Fibroblast of mammary gland (primary cell): ENCODE measurements at places on chromosomes 6 and 20.
A peak's percentile ranks its signal among the peaks of the same experiment; 100 is the strongest.

DNA sequence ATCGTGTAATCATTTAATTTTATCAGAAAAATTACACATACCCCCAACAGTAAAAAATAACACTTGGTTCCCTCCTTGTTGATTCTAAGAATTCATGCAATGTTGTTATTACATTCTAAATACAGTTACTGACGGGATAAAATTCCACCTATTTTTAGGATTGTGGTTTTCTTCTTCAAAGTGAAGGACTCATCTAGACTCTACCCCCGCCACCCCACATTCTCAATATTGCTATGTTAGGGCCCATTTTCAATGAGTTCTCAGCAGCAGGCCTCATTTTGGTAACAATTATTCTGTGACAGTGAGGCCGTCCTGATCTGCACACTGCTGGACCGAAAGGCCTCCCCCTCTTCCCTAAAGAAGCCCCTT, 43.5 kb downstream of the PREX1 start:
- DNase-seq = no peak

- DNase-seq = no peak
Observed at GRCh38 chr20:17129089-17129488, 97.8 kb upstream of the PCSK2 start.

GRCh38 chr6:130675072-130675471, 152.1 kb upstream of the SMLR1 start:
- DNase-seq = peak; percentile 74

GRCh38 chr6:50962213-50962759, 143.6 kb downstream of the TFAP2B start:
- DNase-seq = no peak

- DNase-seq = peak; percentile 67
Observed at GRCh38 chr6:56757588-56757984, 114.9 kb upstream of the DST start.

GRCh38 chr6:110528101-110528929, 51.9 kb upstream of the SLC22A16 start:
- DNase-seq = peak; percentile 89

GRCh38 chr6:12606616-12607015, 110.0 kb upstream of the PHACTR1 start:
- DNase-seq = no peak

- no peak for DNase-seq
Observed at GRCh38 chr6:35554811-35555210, 42.1 kb upstream of the TULP1 start.

- no peak for DNase-seq
Observed at GRCh38 chr6:13068586-13069210, 259.6 kb downstream of the TBC1D7 start.

GRCh38 chr20:20691477-20692235, 20.8 kb downstream of the RALGAPA2 start:
- DNase-seq = no peak

DNA sequence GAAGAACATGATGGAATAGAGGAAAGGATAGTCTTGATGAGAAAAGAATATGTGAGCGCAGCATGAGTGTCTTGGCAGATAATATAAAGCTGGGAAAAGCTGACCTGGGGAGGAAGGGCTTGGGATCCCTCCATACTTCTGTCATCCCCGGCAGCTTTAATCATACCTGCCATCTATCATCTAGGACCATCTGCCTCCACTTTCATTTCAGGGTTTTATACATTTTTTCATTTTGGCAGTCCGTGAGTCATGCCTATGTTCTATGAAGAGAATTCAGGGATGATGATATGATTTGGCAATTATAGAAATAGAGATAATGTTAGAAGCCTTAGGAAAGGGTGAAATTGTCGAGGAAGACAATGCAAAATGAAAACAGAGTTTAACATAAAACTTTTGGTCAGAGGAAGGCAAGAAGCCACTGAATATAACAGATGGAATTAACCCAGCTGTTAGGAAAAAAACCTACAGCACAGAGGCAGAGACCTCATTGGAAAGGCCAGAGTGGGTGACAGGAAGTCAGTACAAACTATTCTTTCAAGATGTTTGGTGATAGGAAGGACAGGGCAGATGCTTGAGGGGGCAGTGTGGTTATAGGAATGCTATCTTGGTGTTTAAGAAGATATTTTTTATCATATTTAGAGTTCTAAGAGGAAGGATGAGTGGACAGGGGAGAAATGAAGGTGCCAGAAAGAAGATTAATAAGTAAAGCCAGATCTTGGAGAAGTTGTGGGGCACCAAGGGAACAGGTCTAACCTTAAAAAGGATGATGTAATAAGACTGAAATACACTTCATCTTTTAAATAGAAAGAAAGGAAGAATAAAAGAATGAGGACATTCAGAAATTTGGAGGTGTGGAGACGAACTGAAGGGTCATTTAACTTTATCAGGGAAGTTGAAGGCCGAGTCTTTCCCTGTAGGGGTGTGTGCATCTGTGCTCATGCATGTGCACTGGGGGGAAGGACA, 37.8 kb downstream of the MARCKS start:
- peak; percentile 46 for DNase-seq

DNA sequence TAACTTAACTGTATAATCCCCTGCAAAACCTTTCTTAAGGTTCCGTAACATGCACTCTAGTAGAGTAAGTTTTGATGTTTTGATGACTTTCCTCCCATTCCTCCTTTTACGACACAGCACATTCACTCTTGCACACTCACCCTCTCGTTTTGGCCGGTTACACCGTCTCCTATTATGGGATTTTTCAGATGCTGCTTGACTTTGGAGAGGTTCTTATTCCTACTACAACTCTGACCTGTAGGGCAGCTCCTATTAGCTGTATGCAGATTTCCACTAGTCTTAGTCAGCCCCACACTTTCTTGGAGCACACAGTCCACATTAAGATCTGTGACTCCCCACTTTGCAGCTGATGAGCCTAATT, 223.7 kb upstream of the SYNCRIP start:
- peak; percentile 45 for DNase-seq

DNA sequence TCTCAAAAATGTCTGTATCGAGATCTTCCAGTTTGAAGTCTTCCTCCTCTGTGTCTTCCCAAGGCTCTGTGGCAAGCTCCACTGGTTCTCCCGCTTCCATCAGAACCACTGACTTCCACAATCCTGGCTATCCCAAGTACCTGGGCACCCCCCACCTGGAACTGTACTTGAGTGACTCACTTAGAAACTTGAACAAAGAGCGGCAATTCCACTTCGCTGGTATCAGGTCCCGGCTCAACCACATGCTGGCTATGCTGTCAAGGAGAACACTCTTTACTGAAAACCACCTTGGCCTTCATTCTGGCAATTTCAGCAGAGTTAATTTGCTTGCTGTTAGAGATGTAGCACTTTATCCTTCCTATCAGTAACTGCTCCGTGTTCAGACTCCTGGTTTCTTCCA, 10.0 kb upstream of the DHX35 start:
- no peak for DNase-seq

DNA sequence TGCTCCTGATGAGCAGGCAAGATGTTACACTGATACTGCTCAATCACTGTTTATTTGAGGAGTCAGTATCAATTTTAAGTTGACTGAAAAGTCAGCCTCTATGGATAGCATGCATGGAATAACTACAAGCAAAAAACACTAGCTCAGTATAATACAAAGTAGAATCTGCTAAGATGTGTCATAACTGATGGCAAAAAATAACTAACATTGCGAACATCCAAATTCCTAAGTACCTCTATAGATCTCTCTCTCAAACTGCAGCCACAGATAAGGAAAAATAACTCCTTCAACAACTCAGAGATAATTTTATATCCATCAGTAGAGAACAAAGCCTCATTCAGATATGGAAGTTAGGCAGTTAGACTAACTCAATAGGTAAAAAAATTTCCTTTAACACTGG, 16.3 kb downstream of the HDAC2 start:
- no peak for DNase-seq

GRCh38 chr6:106199998-106200397, 113.9 kb downstream of the PRDM1 start:
- DNase-seq = peak; percentile 89

DNA sequence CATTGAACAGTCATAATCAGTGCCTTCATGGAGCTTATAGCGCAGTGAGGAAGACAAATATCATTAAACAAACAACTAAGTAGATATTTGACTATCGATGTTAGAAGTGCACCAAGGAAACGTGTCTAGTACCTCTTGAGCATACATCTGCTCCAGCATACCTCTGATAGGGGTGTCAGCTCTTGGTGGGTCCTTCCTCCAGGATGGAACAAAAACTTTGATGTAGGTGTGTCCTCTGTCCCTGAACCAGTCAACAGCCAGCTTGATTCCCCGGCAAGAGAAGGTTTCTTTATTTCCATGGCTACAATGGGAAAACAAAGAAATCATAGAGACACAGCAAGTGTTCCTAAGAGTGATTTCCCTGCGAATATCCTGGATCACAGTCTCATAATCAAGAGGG, 23.1 kb downstream of the ZC3H12D start:
- DNase-seq = no peak

DNA sequence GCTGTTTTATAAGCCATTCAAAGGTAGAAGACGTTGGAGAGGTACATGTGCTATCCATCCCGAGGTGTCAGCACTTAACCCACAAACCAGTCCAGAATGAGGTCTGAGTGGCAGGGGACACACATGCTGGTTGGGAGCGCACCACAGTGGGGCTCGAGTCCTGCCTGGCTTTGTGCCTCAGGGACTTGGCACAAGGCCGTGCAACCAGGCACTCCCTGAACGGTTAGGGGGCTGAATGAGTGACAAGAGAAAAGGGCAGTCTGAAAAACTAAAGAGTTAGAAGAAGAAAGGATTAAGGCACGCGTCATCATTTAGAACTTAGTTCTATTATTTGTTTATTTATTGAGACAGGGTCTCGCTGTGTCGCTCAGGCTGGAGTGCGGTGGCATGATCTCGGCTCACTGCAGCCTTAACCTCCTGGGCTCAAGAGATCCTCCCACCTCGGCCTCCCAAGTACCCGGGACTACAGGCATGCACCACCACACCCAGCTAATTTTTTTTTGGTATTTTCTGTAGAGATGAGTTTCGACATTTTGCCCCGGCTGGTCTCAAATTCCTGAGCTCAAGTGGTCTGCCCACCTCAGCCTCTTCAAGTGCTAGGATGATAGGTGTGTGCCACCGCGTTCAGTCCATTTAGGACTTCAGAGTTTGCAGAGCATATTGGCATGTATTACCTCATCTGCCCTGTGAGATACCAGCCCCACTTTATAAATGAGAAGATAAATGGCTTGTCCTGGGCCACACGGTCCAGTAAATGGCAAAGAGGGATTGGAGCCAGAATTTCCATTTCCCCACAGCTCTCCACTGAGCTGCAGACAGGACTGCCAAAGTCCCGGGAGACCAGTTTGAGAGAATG, 47.4 kb upstream of the IRF4 start:
- no peak for DNase-seq

DNA sequence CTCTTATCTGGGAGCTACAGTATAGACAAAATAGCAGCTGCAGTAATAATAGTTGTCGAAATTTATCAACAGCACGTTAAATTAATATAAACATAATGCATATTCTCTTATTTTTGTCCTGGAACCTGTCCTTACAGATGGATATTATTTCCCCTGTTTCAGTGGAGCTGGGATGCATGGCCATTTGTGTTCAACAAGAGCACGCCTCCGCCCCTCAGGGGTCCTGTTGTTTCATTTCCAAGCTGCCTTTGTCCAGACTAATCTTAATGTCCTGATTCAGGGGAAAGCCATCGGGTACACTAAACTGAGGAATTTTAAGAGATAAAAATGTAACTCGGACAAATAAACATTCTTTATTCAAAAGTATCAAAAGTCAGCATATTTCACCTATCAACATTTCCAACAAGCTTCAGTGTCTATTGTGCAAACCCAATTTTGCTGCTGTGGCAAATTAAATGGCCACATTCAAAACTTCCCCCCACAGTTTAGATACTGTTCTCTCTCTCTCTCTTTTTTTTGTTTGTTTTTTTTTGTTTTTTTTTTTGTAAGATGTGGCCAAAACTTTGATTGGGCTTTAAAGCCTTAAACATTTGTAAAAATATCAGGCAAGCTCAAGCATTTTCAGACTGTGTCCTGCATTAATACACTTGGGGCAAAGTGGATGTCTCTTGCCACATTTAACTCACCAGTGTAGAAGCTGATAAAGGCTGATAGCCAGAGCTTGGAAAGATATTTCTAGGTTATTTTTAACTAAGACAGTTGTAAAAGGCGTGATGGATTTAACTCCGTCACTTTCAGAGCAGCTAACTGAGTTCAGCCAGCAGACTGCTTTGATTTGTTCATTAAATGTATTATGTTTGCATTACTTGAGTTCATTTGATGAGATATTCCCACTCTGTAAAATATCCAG, 112.5 kb upstream of the QKI start:
- no peak for DNase-seq

- no peak for DNase-seq
Observed at GRCh38 chr6:15017261-15017660, 228.6 kb upstream of the JARID2 start.

GRCh38 chr6:41294214-41294872, 7.9 kb upstream of the TREM1 start:
- no peak for DNase-seq

GRCh38 chr6:27834879-27835549, 77.2 kb downstream of the OR2B2 start:
- no peak for DNase-seq

- peak; percentile 57 for DNase-seq
Observed at GRCh38 chr20:825710-826421, 7.6 kb upstream of the FAM110A start.

DNA sequence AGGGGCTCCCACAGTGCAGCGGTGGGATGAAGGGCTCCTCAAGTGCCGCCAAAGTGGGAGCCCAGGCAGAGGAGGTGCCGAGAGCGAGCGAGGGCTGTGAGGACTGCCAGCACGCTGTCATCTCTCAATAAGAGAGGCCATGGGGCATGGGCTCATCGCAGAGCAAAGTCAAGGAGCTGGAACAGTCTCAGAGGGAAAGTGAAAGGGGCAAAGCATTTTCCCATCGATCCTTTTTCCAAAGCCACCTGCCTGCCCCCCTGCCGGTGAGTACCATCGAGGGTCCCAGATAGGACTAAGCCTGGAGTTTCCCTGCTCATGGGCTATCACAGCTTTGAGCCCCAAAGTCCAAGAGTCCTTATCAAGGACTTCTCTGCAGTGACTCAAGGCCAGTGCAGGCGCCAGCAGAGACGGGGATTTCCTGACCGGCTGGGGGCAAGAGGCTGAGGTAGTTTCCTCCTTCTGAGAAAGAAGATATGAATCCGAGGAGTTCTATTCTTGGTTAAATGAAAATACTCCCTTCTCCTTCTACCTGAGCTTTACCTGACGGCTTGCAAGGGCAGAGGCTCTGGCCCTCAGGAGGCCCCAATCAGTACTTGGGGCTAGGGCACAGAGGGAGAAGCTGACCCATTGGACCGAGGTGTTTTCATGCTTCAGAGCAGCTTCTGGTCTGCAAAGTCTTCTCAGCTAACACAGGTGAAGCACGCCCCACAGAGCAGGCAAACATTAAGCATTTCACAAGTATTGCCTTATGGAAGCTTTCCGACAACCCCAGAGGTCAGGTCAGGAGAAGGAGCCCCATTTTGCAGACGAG, 22.6 kb downstream of the ETV7 start:
- no peak for DNase-seq

DNA sequence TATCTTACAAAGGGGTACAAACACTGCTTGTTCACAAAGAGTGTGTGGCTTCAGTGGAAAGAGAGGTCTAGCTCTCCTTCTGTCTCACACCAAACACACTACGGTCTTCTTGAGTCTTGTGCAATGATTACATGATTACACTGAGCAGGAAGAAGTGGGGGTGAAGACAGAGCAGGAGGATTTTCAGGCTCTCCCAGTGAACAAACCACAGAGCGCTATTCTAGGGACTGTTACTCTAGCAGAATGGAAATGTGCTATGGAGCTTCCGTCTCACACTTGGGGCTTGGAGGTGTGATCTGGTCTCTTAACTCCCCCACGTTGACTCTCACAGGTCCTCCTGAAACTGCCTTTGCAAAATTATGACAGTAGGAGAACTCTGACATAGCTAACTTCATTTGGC, 203.4 kb downstream of the MYLK4 start:
- no peak for DNase-seq

GRCh38 chr20:37359836-37360235, 13.9 kb downstream of the SRC start:
- DNase-seq = no peak
